Renal cortex interstitium (tissue), 15 donors: ENCODE measurements at places on chromosomes 5 and 9. TPM values are rescaled to one million over a fixed set of nuclear protein-coding genes. Genes with fewer than 3 reads are reported as not detected.

GRCh38 chr9:121026260-121026691 is 23.8 kb downstream of the C5 start:
- DNase-seq, result no peak

DNA sequence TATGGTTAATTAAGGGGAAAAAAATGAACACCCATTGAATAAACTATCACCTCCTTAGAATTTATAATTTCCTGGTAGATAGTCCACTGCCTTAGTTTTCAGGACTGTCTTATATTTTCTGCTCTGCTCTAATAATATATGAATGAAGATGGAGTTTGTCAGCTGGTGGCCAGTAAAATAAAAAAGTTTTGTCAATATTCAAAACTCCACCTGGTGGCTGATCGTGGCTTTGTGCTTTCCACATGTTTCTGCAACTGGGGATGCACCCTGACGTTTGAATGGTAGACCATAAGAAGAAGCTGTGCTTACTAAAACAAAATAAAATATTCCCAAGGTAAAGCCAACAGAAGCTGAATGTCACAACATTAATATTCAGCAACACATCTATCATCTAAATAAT is 286.6 kb upstream of the IZUMO3 start:
- no peak for DNase-seq

GRCh38 chr9:101881508-101881907 is 143.1 kb upstream of the GRIN3A start:
- no peak for DNase-seq

GRCh38 chr5:175107865-175108264 is 336.1 kb downstream of the DRD1 start:
- no peak for DNase-seq

- DNase-seq, result no peak
Observed at GRCh38 chr9:34998266-34998665, 8.7 kb downstream of the DNAJB5 start.

Gene NR2F1-AS1
- 59.6 TPM for polyA plus RNA-seq

Gene SLC27A6
- polyA plus RNA-seq, result 1.4 TPM
